ENCODE measurements at places on chromosomes 16 and 17. TPM values are rescaled to one million over a fixed set of nuclear protein-coding genes. Genes with fewer than 3 reads are reported as not detected.

Gene ADGRG3
- not detected for total RNA-seq

Gene BBS2
- 58.9 TPM for total RNA-seq

Gene HES7
- not detected for total RNA-seq

Gene GCGR
- not detected for total RNA-seq

Gene ACSM2A
- total RNA-seq = not detected

Gene DRC3
- total RNA-seq = 1.8 TPM

Gene CA7
- not detected for total RNA-seq

DNA sequence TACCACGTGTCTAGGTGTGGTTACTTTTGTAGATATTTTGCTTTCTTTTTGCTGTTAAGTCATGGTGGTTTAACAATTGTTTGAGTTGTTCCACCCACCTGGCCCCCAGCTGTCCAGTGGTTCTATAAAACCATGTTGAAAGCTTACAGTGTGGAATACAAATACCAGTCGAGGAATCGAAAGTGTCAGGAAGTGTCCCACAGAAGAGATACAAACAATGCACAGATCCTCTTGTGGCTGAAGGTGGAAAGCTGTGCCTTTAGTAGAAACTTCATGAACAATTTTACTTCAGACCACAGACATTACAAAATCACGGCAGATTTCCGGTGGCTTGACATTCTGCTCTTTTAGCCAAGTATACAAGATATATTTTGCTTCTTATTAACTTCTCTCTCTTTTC, 782.4 kb upstream of the SOX9 start:
- no peak for DNase-seq

- no peak for DNase-seq
Observed at GRCh38 chr17:34673516-34673915, 94.1 kb downstream of the TMEM132E start.

- DNase-seq = no peak
Observed at GRCh38 chr16:3282103-3282729, 1.1 kb upstream of the ZNF263 start.

DNA sequence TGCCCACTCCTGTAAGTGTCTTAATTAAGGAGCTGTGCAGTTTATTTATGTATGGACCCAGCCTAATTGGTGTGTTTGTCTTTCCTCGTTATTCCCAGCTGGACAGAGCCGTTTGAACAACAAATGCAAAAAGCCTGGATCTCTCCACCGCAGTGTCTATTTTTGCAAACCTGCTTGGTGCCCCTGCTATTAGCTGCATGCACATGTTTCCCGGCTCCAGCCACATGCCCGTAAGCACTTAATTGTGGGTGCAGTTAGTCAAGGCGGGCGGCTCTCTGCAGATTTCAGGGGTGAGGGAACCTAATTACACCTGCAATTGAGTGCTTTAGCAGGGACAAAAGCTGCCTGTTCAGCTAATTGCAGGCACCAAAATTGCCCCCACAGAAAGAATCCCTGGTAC, 74.0 kb upstream of the GSE1 start:
- no peak for DNase-seq

- no peak for DNase-seq
Observed at GRCh38 chr17:77925831-77926543, 32.5 kb upstream of the TNRC6C start.

DNA sequence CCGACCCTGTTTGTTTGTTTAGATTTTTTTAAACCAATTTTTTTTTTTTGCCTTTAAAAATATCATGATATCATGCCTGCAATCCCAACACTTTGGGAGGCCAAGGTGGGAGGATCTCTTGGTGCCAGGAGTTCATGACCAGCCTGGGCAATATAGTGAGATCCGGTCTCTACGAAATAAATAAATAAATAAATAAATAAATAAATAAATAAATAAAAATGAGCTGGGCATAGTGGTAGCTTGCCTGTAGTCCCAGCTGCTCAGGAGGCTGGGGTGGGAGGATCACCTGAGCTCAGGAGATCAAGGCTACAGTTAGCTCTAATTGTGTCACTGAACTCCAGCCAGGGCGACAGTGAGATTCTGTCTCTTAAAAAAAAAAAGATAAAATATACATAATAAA, 8.1 kb upstream of the IGF2BP1 start:
- DNase-seq = no peak

DNA sequence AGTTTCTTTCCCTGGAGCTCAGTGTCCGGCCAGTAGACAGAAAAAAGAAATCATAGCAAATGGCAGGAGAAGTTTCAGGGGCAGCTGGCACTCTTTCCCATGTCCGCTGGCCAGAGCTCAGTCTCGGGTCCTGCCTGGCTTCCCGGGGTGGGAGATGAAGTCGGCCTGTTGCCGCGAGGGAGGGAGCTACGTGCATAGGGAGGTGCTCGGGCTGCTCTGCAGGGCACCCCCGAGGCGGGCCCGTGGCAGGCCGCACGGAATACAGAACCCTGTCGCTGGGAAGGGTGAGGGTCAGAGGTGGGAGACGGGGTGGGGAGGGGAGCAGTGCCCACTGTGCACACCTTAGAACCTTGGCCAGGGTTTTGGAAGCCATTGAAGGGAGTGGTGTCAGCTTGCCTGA, 78.3 kb upstream of the FOXF1 start:
- DNase-seq = no peak

DNA sequence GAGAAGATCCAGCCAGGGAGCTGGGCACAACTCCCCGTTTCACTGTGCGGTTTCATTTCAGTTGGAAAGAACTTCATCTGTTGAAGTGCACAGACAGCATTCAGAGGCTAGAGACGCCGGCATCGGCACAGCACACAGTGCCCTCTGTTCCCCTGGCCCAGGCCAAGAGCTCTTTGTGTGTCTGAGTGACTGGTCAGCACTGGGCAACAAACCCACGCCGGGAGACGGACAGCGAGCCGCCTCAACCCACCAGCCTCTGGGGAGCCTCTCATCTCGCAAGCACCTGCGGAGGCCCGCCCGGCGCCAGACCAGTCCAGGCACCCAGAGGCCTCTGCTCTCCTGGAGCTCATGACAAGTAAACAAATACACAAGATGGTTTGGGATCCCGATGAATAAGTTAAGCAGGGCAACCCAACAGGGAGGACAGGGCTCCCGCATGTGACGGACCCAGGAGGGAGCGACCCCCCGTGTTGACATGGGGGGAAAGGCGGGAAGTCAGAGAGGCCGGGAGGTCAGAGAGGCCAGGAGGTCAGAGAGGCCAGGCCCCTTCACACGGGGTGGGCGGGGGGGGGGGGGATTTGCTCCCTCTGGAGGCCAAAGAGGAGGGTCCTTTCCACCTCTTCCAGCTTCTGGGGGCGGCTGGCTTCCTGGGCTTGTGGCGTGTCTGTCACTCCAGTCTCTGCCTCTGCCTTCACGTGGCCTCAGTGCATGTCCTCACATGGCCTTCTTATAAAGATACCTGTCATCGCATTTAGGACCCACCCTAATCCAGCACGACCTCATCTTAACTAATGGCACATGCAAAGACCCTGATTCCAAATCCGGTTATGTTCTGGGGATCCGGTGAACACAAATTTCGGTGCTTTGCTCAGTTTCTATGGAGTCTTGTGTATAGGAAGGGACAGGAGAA, 25.8 kb upstream of the KLHDC4 start:
- DNase-seq = no peak

DNA sequence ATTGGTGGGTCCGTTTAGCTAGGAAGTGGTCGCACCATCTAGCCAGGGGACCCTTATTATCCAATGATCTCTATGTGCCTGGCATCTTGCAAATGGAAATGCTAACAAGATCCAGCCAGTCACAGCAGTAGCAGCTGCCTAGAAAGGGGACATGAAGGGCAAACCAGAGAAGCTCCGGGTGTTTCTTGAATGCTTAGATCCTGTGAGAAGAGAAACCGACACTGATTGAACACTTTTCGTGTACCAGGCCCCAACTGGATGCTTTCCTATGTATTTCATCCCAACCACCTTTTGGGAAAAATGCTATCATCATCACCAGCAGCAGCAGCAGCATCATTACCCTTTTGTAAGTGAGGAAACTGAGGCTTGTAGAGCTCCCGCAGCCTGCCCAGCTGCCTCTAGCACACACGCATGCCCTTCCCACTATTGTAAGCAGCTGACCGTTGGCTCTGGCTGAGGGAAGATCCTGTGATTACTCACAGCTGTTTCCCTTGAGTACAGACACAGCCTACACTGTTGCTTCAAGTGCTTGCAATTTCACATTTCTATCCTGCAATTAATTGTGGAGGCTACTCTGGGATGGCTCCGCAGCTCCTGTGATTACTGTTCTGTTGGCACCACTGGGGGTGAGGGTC, 180.7 kb upstream of the CACNG5 start:
- peak; percentile 51 for DNase-seq

DNA sequence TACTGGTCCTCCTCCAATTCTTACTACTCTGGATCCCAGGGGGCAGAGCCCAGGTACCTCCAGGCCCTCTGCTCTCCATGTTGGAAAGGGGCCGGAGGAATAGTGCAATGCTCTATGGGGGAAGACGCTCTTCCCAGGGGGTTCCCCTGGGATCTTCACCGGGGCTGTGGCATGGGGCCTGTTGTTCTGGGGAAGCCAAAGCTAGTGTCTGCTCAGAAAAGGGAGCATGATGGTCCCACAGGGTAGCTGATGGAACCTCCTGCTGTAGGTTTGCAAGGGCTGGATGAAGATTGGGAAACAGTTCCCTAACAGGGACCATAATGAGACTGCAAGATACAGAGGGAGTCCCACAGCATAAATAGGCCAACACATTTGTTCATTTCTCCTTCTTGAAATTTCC, 114.7 kb downstream of the IRX5 start:
- DNase-seq = no peak

DNA sequence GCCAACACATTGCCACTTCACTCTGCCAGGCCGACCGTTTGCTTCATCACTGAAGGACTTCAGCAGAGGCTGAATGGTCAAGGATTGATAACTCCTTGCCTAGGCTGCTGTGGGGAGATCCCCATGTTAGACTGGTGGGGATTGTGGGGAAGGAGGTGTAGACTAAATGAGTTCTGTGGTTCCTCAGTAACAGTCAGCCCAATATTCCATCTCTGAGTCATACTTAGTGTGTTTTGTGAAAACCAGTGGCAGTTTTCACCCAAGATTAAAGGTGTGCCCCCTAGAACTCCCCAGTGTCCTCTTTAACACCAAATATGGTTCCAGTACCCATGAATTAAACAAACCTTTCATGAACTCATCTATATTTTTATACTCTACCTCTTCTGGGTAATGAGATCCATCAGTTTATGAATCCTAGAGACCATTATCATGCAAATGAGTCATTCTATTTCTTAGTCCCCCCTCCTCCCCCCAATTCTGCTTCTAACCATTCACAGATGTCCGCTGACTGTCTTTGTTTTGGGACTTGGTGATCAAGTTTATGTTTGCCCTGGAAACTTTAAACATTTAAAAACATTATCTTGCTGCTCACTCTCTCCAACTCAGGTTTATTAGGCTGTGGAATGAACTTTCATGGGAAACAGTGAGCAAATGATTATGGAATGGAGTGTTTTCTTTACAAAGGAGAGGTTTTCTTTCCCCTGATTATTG, 66.8 kb upstream of the GAS7 start:
- DNase-seq = peak; percentile 54

DNA sequence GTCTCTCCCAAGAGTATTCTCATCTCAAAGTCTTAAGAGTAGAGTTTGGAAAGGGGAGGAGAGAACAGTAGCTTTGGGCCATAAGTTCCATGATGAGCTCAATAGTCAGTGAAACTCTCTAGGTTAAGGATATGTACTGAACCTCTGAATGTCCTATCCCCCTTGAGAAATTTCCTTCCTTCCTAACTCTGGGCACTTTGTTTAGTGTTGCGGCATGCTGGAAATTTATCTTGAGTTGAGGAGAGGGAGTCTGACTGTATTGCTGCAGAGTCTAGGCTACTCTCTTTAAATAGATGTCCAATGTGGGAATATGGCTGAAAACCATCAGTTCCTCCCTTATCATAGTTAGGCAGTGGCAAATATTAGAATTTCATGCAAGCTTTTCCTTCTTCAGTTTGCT, 16.1 kb downstream of the MRTFB start:
- no peak for DNase-seq

GRCh38 chr16:10684511-10685151, 10.1 kb downstream of the TEKT5 start:
- no peak for DNase-seq

DNA sequence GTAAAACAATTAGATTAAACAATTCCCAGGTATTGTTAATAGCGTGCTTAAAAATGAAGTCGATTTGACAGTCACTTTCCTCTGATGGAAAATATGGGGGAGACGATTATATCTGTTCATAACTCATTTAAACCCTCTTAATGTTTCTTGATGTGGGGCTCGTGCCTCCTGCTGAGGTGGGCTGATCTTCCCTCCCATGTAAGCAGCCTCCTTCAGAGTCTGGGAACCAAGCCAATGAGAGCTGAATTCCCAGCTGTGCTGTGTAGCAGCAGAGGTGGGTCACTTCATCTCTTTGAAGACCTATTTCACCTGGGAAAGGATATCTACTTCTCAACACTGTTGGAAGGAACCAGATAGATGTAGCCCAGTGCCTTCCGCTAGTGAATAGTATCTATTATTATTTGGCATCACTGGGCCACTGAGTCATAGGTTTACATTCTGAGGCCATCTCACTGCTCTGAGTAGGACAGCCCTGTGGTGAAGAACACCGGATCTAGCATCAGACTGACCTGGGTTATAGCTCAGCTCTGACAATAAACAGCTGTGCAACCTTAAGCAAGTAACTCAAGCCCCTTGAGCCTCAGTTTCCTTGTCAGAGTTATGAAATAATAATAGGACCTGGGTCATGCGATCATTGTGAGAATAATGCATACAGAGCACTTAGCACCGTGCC, 85.3 kb upstream of the C16orf82 start:
- DNase-seq = peak; percentile 38

DNA sequence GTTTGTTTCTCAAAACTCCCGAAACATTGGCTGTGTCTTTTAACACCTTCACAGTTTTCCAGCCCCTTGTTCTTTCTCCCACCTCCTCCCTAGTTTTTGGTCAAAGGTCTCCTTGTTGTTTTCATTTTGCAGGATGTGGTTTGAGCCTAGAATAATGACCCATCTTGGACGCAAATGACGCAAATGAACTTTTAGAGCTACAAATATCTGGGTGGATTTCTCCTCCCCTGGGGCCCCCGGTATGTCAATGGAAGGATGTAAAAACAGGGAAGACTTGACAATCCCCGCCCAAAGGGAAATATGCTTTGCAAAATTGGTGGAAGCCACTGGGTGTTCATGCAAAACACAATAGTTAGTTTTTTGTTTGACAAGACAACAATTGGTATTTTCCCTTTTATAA, 236.0 kb upstream of the IRX3 start:
- no peak for DNase-seq

Data from fibroblast of the aortic adventitia (primary cell).